Ascending aorta (tissue), 2 donors: ENCODE measurements at places on chromosomes 7 and 10.

DNA sequence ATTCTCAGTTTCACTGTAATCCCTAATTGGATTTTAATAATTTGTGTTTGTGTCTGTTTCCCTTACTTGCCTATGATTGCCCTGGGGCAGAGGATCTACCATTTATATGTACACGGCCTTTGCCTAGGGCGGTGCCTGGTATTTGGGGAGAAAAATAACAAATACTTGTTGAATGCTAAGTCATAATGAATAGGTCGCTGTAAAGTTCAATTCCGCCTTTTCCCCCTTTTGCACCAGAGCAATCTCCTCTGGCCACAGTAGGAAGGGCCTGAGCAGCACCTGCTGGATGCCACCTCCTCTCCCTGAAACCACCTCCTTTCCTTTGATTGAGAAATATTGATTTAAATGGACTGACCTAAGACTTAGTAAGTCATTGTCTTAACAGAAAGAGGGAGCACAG lies 70.2 kb downstream of the RHOBTB1 start:
- H3K36me3 ChIP-seq = peaks cover 37% of the 10 kb centered on the region
- H3K27ac ChIP-seq = no peak overlapping the region
- no peak for DNase-seq

GRCh38 chr10:124283949-124284250 lies 134.8 kb downstream of the OAT start:
- DNase-seq = no peak
- H3K27ac ChIP-seq = no peak overlapping the region
- H3K27me3 ChIP-seq = no peaks in the 10 kb centered on the region
- no peaks in the 10 kb centered on the region for H3K36me3 ChIP-seq
- H3K4me1 ChIP-seq = peaks cover 14% of the 10 kb centered on the region
- no peak overlapping the region for H3K4me3 ChIP-seq

DNA sequence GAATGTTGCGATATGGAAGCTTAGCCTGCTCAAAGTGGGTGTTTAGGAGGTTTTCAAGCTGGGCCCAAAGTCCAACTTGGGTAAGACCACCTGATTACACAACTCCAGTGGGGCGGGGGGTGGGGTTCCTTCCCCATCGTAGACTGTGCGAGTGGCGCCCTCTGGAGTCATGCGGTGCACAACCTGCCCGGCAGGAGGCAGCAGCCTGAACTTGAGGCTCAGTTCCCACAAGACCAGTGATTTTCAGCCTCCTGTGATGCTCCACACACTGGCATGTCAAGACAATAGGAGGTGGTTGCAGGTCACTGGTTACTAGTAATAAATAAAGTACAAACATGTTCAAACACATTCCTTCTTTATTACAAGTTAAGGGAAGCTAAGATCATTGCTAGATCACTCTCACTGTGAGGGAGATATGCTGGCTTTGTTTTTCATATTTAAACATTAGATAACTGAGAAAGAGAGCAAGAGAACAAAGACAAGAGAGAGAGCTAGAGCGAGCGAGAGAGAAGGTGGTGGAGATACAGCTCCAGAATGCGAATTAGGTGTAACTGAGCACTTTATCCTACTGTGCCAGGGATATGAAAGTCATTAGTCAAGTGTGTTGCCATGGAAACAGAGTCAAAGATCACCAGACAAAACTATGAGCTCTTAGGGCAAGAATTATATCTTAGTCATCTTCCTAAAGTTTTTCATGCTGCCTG lies 97.4 kb upstream of the BMPER start:
- no peaks in the 10 kb centered on the region for H3K4me1 ChIP-seq
- no peak overlapping the region for H3K4me3 ChIP-seq
- no peaks in the 10 kb centered on the region for H3K36me3 ChIP-seq
- H3K27me3 ChIP-seq = no peaks in the 10 kb centered on the region
- no peak for DNase-seq

- DNase-seq = no peak
- no peaks in the 10 kb centered on the region for H3K4me1 ChIP-seq
- no peaks in the 10 kb centered on the region for H3K27me3 ChIP-seq
Measured at GRCh38 chr10:92688573-92688926, 1.2 kb upstream of the HHEX start.

DNA sequence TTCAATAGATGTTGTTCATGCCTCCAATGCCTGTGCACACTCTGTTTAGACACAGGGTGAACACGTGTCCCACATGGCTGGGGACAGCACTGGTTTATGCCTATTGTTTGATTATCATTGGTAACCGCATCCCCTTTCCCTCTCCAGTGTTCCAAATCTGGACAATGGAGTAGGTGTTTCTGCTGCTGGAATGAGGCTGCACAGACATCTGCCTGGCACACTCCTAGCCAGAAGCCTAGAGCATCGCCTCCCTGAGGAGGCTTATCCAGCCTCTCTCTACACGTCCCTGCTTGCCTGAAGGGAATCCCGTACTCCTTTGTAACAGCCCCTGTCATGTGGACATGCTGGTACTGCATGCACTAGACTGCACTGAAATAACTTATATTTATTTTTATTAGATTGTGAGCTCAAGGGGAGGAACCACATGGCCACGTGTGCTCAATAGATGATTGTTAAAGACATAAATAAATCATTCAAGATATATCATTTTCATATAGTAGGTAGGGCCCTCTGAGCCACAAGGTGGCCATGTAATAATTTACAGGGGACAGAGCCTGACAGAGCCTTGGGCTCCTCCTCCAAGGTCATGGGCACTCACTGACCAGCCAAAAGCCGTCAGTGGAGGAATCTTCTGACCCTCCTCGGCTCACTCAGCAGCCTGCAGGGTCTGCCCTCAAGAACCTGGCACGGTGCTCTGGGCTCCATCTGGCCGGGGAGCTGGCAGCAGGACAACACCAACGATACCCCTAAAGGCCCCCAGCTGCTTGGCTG lies 310.9 kb upstream of the ZNF32 start:
- no peaks in the 10 kb centered on the region for H3K27me3 ChIP-seq
- H3K4me3 ChIP-seq = no peak overlapping the region
- peak; percentile 41 for DNase-seq
- H3K36me3 ChIP-seq = no peaks in the 10 kb centered on the region
- peaks cover 6% of the 10 kb centered on the region for H3K4me1 ChIP-seq

DNA sequence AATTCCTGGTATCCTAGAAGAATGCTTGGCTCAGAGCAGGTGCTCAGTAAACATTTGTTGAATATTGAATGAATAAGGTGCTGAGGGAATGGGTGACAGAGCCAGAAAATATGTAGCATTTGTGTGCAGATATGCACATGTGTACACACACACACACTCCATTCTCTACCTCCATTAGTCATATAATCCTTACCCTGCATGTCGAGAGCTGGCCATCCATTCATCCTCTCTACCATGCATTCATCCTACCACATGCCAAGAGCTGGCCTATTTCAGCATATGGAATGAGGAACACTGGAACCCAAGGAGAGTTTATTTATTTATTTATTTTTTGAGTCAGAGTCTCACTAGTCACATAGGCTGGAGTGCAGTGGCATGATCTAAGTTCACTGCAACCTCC lies 284.8 kb downstream of the PLXNA4 start:
- no peak overlapping the region for H3K4me3 ChIP-seq
- no peaks in the 10 kb centered on the region for H3K36me3 ChIP-seq
- no peaks in the 10 kb centered on the region for H3K4me1 ChIP-seq
- no peak overlapping the region for H3K27ac ChIP-seq
- H3K27me3 ChIP-seq = no peaks in the 10 kb centered on the region

DNA sequence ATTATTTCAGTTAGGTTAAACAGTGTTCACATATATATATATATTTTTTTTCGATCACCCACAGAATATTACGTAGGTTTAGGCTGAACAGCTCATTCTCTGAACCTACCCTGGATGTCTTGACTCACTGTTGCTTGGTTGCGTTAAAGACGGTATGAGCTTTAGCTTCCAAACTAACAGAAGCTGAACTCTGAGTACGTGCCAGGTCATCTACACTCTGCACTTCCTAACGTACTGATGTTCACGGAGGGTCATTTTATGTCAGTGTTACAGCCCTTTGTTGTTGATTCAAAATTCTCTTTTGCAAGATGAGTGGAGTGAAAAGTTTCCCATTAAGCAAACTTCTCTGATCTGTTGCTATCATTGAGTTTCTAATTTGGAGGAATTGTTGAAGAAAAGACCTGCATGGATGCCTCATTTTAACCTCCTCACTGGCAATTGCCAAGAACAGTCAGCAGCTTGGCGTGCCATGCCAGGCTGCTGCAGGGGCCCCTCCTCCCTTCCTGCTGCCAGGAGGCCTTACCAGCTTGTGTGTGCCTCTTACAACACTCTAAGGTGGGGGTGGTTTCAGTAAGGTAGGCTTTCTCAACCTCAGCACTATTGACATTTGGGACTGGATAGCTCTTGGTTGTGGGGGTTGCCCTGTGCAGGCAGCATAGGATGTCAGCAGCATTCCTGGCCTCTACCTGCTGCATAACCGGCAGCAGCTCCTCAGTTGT lies 44.3 kb downstream of the INSYN2A start:
- no peak for DNase-seq
- peaks cover 4% of the 10 kb centered on the region for H3K36me3 ChIP-seq
- no peak overlapping the region for H3K27ac ChIP-seq
- no peaks in the 10 kb centered on the region for H3K4me1 ChIP-seq

- no peaks in the 10 kb centered on the region for H3K27me3 ChIP-seq
- no peak for DNase-seq
- no peaks in the 10 kb centered on the region for H3K36me3 ChIP-seq
- H3K4me3 ChIP-seq = no peak overlapping the region
- no peak overlapping the region for H3K27ac ChIP-seq
Measured at GRCh38 chr7:82129091-82129490, 314.5 kb downstream of the CACNA2D1 start.

DNA sequence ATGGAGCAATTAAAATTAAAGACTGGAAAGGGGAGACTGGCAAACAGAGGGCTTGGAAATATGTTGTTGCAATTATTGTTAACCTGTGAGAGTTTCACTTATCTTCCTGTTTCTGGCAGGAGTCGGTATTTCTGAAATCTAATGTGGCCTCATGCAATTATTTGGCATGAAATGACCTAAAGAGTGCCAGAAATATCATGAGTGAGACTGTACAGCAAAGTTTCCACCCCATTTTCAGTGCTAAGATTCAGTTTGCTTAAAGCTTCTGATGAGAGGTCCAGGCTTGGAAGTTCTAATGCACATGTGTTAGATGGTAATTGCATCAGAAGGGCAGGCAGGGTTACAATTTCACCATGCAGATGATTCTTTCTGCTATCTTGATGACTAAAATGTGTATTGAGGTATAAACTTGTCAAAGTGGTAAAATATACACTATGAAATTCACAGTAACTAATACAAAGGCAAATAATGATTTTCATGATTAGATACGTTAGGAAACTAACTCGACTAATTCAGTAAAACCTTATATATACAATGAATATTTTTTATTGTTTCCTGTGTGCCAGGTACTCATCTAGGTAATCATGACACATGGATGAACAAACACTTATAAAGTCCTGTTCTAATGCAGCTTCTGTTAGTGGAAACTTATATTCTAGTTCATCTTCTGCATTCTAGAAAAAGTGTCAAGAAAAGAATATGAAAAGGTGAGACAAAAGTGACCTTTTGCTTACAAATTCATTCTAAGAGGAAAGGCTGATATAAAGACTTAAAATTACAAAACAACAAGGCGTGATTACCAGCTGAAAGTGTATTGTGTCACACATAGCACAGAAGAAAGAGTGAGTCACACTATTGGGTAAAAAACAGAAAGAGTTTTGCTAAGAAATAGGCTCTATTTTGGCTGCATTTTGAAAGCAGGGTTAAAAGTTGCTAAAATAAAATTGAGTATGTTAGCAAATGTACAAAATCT lies 533.4 kb upstream of the SEMA3D start:
- no peaks in the 10 kb centered on the region for H3K4me1 ChIP-seq
- H3K27me3 ChIP-seq = no peaks in the 10 kb centered on the region
- H3K4me3 ChIP-seq = no peak overlapping the region
- H3K36me3 ChIP-seq = no peaks in the 10 kb centered on the region
- no peak overlapping the region for H3K27ac ChIP-seq
- DNase-seq = no peak

- H3K4me1 ChIP-seq = peaks cover 61% of the 10 kb centered on the region
- H3K4me3 ChIP-seq = no peak overlapping the region
- H3K27me3 ChIP-seq = no peaks in the 10 kb centered on the region
- H3K36me3 ChIP-seq = no peaks in the 10 kb centered on the region
- DNase-seq = no peak
Measured at GRCh38 chr7:131011976-131012375, 278.0 kb upstream of the KLF14 start.

GRCh38 chr10:43739161-43739560 lies 90.5 kb upstream of the ZNF32 start:
- no peaks in the 10 kb centered on the region for H3K27me3 ChIP-seq
- no peak for DNase-seq
- H3K4me1 ChIP-seq = no peaks in the 10 kb centered on the region
- H3K36me3 ChIP-seq = no peaks in the 10 kb centered on the region
- no peak overlapping the region for H3K27ac ChIP-seq
